ENCODE measurements at places on chromosomes 11 and 22.

DNA sequence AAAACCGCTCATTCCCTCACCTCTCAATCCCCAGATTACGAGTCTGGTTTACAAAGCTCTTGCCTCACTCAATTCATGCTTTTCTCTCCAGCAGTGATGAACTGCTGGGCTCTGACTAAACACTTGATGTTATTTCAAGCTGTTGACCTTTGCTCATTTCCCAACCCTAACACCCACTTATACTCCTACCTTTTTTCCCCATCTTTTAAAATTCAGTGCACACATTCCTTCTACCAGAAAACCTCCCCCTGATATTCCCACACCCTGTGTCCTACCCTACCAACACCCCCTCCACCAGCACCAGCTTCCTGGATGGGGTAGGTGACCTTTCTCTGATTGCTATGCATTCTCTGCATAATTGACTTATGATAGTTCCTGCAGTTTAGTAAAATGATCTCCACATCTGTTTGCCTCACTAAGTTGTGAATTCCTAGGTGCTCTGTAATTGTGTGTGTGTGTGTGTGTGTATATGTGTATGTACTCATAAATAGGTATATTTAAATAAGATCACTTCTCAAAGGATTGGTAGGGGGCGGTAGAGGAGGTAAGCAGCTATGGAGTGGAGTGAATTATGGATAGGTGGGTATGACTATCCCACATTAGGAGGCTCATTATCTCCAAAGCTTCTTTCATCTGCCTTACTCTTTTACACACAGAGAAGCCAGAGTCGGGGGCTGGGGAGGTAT, 842 bp downstream of the HEPACAM start:
- no peak for DNase-seq

DNA sequence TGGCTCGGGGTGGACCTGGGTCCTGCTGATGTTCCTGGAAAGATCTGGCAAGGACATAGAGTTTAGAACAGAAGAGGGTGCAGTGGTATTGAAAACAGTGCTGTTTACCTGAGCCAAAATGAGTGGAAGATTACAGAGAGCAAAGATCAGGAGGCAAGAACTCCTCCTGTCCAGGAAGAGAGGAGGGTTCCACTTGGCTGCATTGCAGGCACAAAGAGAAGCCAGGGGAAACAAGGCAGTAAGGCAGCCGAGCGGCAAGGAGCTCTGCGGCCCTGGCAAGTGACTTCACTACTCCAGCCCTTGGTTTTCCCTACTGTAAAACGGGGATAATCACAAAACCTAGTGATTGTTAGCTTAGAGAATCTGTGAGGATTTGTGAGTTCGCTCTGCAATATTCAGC, 3.7 kb upstream of the PACSIN2 start:
- DNase-seq, result no peak

DNA sequence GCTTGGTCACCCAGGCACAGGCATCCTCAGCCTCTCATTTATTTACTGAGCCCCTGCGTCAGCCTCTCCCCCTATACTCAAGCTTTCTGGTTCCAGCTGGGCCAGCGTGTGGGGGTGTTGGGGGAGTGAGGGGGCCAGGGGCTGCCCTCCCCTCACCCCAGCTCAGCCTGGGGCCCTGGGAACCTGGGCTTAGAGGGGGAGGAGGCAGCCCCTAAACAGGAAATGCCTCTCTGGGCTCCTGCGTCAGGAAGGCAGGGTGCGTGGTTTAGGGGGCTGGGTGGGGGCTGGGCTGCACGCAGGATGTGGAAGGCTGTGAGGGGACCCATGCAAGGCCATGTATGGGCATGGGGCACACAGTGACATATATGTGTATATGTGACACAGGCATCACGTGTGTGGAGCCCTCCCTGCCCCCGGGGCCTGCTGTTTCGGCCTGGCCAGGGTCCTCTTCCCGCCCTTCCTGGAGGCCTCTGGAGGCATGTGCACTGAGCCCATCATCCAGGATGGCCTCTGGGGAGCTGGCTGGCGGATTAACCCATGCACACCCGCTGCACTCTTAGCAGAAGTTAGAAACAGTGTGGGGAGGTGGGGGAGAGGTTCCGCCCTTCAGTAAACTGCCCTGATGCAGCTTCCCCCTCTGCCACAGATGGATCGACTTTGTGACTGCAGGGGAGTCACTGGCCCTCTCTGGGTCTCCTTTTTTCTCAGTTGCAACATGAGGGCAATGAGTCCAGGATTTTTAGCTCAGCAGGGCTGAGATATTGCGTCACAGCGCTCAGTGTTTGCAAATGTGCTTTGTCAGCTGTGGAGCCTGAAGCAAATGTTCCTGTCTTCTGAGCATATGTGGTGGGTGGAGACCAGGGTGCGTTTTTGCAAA, 1.1 kb upstream of the CD248 start:
- DNase-seq, result no peak

- no peak for DNase-seq
These were observed 35.0 kb downstream of the DSCAML1 start for GRCh38 chr11:117761993-117762392.

GRCh38 chr11:73402834-73403185, 26.6 kb downstream of the RELT start:
- DNase-seq, result no peak

DNA sequence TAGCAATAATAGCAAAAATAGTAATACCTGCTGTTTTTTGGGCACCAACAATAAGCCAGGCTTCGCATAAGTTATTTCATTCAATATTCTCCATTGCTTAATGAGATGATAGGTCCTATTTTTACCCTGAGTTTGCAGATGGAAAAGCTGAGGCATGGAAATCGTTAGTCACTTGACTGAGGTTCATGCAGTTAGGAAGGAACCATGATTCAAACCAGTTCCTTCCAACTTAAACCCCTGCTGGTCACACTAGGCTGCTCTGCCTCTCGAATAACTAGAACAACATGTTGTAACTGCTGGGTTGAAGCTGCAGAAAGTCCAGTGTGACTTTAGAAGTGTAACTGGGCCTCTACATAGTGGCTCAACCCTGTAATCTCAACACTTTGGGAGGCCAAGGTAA, 69.3 kb downstream of the SEZ6L start:
- no peak for DNase-seq

DNA sequence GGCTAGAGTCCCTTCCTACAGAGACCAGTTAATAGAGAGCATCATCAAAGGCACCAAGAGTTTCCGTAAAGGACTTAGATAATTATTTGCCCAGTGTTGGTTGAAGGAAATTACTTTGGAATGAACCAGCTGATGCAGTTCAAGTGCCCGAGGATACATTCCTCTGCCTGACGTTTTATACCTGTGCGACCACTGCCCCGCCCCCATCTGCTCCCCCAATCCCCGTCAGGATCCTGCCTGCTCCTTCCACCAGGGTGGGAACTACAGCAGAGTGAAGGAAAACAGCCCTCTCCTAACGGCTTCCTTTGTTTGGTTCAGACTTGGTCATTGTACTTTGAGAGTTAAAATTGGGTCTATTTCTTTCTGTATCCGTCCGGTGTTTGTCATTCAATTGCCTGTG, 761.5 kb downstream of the NTM start:
- DNase-seq, result no peak

GRCh38 chr11:123822599-123822998, 16.4 kb upstream of the OR6M1 start:
- no peak for DNase-seq

DNA sequence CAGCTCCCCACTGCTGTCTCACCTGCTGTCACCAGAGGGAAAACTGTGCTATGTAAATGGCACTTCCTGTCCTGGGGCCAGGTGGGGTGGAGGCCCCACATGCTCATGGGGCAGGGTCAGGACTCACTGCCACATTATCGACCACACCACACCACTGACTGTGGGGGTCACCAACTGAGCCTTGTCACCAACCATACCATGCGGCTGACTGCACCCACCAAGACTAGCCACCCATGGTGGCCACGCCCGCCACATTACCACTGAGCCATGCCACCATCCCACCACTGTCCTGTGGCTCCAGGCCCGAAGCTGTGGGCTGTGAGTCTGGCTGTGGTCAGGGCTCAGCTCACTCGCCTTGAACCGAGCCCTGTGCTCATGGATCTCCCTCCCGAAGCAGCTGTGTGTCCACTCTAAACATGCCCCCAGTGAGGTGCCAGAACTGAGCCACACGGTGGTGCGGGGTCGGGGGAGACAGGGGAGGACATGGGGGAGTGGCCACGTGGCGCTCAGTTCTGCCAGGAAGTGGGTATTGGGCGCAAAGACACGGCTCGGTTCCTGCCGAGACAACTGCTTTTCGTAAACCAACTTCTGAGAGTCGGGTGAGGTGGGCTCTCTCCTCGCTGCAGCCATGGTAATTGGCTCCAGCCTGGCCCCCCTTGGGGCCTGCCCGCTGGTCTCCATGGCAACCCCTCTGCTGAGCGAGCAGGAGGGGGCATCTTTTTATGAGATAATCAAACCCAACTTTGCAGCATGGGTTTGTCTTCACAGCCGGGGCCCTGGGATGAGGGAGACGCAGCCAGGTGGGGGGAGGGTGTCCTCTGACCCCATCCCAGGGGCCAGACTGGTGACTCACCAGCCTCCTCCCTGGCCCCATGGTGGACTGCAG, 23.2 kb downstream of the RTN4R start:
- DNase-seq, result no peak

Measured in NCI-H1105 (cell line).